ENCODE measurements at places on chromosomes 3 and 15. TPM values are rescaled to one million over a fixed set of nuclear protein-coding genes. Genes with fewer than 3 reads are reported as not detected.
A peak's percentile ranks its signal among the peaks of the same experiment; 100 is the strongest.

The CPLX3 gene
- total RNA-seq, result 0.63 TPM

The CLSTN2 gene
- total RNA-seq, result 0.59 TPM

The CLDN16 gene
- total RNA-seq, result 1.1 TPM

The MKRN3 gene
- total RNA-seq, result not detected

The SI gene
- not detected for total RNA-seq

The ITGA11 gene
- 0.36 TPM for total RNA-seq

The TCTA gene
- total RNA-seq, result 12.4 TPM

GRCh38 chr3:123082370-123083065, 15.7 kb downstream of the PDIA5 start:
- no peak overlapping the region for H3K27ac ChIP-seq
- H3K27me3 ChIP-seq, result no peaks in the 10 kb centered on the region
- no peaks in the 10 kb centered on the region for H3K36me3 ChIP-seq

- no peaks in the 10 kb centered on the region for H3K4me1 ChIP-seq
- H3K36me3 ChIP-seq, result no peaks in the 10 kb centered on the region
- no peak overlapping the region for H3K4me3 ChIP-seq
- H3K27ac ChIP-seq, result no peak overlapping the region
These were observed 85.1 kb downstream of the MTHFS start for GRCh38 chr15:79811406-79812405.

- H3K27ac ChIP-seq, result no peak overlapping the region
- H3K4me3 ChIP-seq, result no peak overlapping the region
- DNase-seq, result no peak
- H3K27me3 ChIP-seq, result no peaks in the 10 kb centered on the region
- peaks cover 32% of the 10 kb centered on the region for H3K4me1 ChIP-seq
These were observed 440.5 kb downstream of the SHQ1 start for GRCh38 chr3:72407766-72408165.

- DNase-seq, result no peak
- H3K27me3 ChIP-seq, result peaks cover 7% of the 10 kb centered on the region
- no peak overlapping the region for H3K27ac ChIP-seq
- no peak overlapping the region for H3K4me3 ChIP-seq
- H3K36me3 ChIP-seq, result no peaks in the 10 kb centered on the region
These were observed 7.0 kb downstream of the GPR160 start for GRCh38 chr3:170044795-170045244.

DNA sequence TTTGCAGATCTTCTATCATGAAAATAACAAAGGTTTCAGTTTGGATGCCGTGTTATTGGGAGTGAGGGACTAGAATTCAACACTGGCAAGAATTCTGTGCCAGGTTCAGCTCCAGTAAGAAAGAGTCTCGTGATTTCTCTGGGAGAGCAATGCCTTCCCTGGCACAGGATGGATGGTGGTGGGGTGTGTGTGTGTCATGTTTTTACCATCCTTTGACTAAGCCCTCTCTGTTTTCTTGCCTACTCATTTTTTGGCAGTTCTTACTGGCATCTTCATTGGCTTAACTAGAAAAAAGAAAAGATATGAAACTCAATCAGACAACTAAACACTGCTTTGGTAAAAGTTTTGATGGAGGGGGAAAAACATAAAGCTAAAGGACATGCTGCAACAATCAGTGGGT, 86.6 kb downstream of the FMN1 start:
- no peak overlapping the region for H3K4me3 ChIP-seq
- no peaks in the 10 kb centered on the region for H3K36me3 ChIP-seq
- no peak for DNase-seq
- no peak overlapping the region for H3K27ac ChIP-seq
- H3K27me3 ChIP-seq, result peaks cover 38% of the 10 kb centered on the region

DNA sequence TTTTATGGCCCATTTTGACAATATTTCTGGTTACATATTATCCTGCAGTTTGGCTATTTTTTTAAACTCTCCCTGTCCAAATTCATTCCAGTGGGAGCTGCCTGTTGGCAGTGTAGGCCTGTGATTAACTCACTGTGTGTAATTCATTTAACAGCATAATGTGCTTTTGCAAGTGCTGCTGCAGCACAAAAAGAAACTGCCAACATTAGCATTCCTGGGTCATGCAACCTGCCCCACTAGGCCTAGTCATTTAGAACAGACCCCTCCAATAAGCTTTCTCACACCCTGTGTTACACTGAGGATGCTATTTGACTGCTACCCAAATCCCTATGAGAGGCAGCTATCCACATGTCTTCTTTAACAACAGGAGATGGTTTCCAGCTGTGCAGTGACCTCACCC, 251.2 kb upstream of the UBE2E2 start:
- no peaks in the 10 kb centered on the region for H3K4me1 ChIP-seq
- no peaks in the 10 kb centered on the region for H3K36me3 ChIP-seq
- no peak overlapping the region for H3K27ac ChIP-seq
- no peak for DNase-seq

GRCh38 chr3:79766496-79767193, 1.2 kb downstream of the ROBO1 start:
- H3K36me3 ChIP-seq, result no peaks in the 10 kb centered on the region
- peak overlapping the region; percentile 80 for H3K4me3 ChIP-seq
- no peak overlapping the region for H3K27ac ChIP-seq
- H3K4me1 ChIP-seq, result no peaks in the 10 kb centered on the region
- peak; percentile 66 for DNase-seq

DNA sequence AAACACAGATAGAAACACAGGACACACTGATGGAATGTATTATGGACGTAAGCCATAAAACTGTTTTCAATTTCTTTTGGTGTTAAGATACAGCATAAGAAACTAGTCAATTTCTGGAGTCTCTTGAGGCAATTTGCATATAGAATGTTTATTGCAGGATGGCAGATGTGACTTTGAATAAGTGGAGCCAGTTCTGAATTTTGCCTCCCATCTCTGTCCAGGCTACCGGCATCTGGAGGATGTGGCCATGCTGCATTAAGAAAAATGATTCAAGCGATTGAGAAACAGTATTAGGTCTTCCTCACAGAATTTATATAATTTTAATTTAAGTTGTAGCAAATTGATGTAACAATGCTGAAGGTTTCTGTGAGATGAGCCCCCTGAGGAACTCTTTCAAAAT, 81.5 kb downstream of the CHST2 start:
- no peak overlapping the region for H3K4me3 ChIP-seq
- no peaks in the 10 kb centered on the region for H3K36me3 ChIP-seq
- no peak for DNase-seq
- no peak overlapping the region for H3K27ac ChIP-seq

DNA sequence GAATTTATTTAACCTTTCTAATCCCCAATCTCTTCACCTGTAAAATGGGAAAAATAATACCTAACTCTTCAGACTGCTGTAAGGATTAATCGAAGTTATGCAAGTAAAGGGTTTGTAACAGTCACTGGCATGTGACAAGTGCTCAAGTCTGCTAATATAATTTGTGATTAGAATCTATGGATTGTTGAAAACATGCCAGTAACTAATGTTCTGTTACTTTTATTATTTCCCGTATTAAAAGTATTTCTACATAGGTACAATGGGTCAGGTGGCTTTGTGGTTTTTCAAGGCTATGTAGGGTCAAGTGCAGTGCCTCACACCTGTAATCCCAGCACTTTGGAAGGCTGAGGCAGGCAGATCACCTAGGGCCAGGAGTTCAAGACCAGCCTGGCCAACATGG, 29.4 kb downstream of the ULK4 start:
- no peaks in the 10 kb centered on the region for H3K4me1 ChIP-seq
- H3K4me3 ChIP-seq, result no peak overlapping the region
- H3K27ac ChIP-seq, result no peak overlapping the region
- no peaks in the 10 kb centered on the region for H3K27me3 ChIP-seq
- H3K36me3 ChIP-seq, result no peaks in the 10 kb centered on the region
- DNase-seq, result no peak

GRCh38 chr15:34188711-34189110, 21.2 kb downstream of the KATNBL1 start:
- H3K4me1 ChIP-seq, result no peaks in the 10 kb centered on the region
- no peak overlapping the region for H3K27ac ChIP-seq
- peaks cover 18% of the 10 kb centered on the region for H3K36me3 ChIP-seq
- no peaks in the 10 kb centered on the region for H3K27me3 ChIP-seq

DNA sequence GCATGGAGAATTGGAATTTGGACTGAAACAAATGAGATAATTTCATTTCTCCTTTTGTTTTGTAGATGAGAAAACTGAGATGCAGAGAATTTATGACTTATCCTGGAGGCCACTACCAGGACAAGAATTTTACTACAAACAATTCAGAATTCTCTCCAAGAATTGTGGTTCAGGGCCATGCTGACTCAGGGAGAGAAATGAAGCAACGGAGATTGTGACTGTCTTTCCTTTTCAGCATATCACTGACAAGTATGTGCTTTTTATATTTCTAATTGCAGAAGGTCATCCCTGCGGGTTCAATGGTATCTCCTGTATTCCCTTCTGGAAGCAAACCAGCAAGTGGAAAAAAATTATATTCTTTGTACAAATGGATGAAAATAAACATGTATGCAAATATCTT, 170.8 kb upstream of the MITF start:
- peaks cover 8% of the 10 kb centered on the region for H3K27me3 ChIP-seq
- no peak overlapping the region for H3K4me3 ChIP-seq
- H3K4me1 ChIP-seq, result no peaks in the 10 kb centered on the region
- no peak overlapping the region for H3K27ac ChIP-seq

- peaks cover 6% of the 10 kb centered on the region for H3K4me1 ChIP-seq
- no peaks in the 10 kb centered on the region for H3K36me3 ChIP-seq
- DNase-seq, result peak; percentile 47
- no peak overlapping the region for H3K27ac ChIP-seq
These were observed 15.4 kb upstream of the RFC4 start for GRCh38 chr3:186821429-186822387.

GRCh38 chr3:52794612-52795099, at the start of gene ITIH3:
Gene ITIH3, plus strand, starts transcription at chr3:52794796. Its CDS starts 8 bp downstream, at chr3:52794804.
- no peak within 1 kb of the TSS for H3K4me3 ChIP-seq
- no peaks in the 10 kb centered on the region for H3K36me3 ChIP-seq
- peak within 1 kb of the TSS; percentile 24 for H3K27ac ChIP-seq
- no peaks in the 10 kb centered on the region for H3K4me1 ChIP-seq
- no peaks in the 10 kb centered on the region for H3K27me3 ChIP-seq
- no peak for DNase-seq

Data from endodermal cell (in vitro differentiated cells).